ENCODE measurements at places on chromosomes 2 and 18.

DNA sequence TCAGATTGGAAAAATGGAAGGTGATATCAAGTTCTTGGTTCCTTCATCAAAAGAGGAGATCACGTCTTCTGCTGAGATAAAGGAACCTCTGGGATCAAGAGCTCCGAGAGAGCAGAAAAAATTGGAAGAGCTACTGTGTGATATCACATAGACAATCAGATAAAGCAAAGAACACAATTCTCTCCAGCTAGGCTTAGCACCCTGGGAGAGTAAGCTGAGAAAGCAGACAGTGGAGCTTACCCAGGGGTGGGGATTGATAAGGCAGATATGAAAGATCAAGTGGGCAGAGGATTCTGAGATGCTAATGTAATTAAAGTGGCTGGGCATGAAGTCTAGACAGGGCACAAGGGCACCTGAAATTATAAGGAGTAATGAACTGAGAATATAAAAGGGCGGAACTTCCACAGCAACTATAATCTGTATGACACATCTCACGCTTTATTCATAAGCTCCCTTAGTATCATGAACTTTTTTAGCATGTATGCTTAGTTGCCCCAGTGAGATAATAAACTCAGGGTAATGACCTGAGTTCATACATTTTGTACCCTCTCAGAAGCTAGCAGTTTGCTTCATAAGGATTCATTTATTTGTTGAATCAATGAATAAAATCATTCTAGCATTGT is 65.8 kb downstream of the FAM161A start:
- no peak for DNase-seq

- DNase-seq, result no peak
These were observed 168.1 kb upstream of the NCK2 start for GRCh38 chr2:105576440-105577241.

DNA sequence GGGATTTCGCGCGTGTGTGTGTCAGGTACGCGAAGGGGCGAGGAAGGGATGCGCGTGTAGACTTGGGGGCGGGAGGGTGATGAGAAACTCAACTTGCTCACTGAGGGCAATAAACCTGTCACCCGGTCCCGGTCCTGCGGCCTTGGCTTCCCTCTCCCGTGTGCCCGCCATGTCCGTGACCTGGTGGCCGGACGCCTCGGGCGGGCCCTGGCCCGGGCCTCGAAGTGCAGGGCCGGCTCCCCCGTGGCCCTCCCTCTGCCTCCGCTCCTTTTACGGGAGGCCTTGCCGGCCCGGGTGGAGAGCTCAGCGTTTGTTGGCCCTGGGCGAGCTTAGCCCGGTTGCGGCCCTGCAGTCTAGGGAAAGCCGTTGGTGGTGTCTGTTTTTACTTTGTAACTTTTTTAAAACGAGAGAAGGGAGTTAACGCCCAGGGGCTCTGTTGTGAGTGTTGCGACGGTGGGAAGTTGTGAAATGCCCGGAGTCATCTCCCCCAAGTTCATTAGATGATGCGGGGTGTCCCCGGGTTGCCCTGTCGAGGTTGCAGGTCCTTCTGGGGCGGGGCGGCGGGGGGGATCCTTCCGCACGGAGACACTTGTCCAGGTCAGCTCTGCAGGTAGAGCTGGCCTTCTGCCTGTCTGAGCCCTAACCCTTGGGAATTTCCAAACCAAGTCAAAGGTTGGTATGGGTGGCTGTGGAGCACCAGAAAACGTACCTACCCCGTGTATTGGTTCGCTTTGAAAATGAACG is 883 bp downstream of the SMCHD1 start:
- no peak for DNase-seq

DNA sequence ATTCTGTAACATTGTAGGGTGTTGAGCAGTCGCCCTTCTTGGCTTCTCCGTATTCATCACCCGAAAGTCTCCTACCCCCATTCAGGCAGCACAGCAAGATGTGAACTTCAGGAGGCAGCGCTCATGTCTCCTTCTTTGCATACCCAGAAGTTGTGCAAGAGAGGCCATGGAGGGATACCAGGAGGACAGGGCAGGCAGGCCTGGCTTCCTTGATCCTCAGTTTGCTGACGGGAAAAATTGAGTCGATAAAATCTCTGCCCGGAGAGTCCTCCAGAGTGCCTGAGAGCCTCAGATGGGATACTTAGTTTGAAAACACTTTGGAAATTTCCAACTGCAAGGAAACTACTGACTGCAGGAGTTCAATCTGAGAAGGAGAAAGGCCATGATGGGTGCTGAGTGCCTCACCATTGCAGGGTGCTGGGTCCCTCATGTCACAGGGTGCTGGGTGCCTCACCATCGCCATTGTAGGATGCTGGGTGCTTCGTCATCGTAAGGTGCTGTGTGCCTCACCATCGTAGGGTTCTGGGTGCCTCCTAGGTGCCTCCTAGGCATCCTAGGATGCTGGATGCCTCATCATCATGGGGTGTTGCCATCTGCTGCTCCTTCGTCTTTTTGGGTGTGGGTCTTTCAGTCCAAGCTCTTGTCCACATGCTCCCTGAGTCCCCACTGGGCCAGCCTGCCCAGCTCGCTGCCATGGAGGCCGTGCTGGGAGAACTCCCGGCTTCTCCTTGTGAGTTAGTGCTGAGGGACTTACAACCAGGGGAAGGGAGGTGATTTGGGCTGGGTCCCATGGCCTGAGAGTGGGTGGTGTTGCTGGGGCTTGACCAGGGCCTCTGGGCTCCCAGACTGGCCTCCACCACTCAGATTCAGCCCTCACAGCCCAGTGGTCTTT is 162.4 kb downstream of the DDX1 start:
- no peak for DNase-seq

DNA sequence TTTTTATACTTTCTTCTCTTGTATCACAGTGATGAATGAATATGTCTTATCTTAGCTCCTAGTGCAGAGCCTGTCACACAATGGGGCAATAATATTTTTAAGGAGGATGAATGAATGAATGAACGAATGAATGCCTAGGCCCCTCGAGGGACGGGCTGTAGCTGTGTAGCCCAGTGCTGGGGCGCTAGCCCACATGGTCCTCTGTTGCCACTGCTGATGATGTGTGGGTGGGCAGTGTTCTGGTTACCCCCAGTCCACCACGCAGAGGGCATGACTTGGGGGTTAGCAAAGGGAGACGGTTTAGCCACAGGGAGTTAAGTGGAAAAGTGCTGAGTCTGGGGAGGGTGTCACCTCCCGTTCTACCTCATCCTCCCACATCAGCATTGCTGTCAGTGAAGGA is 134.2 kb downstream of the SMAD7 start:
- DNase-seq, result no peak

DNA sequence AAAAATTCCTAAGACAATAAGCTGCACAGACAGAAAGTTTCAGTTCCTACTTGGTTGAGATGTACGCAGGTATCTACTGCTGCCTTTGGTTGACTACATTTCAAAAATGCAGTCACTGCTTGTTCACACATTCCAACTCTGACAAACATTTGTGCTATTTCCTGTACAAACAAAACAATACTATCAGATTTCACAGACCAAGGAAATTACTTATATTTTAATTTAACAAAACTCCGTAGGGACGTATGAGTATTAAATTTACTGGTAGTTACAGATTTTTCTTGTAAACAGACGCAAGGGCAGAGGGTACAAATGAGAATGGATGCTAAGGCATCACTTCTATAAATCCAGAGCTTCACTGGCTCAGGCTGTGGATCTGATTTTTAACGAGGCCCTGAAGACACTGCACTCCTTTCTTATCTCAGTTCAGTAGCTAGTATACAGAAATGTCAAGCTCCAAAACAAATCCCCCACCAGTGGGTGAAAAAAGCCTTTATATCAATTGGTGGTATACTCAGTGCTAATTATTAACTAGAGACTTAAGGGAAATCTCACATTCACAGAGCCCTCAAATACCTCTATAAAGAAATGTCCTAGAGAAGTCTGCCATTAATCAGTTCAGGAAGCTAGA is 31.7 kb upstream of the TTC32 start:
- no peak for DNase-seq

- peak; percentile 85 for DNase-seq
These were observed 45.3 kb downstream of the LRPPRC start for GRCh38 chr2:43950383-43951008.

DNA sequence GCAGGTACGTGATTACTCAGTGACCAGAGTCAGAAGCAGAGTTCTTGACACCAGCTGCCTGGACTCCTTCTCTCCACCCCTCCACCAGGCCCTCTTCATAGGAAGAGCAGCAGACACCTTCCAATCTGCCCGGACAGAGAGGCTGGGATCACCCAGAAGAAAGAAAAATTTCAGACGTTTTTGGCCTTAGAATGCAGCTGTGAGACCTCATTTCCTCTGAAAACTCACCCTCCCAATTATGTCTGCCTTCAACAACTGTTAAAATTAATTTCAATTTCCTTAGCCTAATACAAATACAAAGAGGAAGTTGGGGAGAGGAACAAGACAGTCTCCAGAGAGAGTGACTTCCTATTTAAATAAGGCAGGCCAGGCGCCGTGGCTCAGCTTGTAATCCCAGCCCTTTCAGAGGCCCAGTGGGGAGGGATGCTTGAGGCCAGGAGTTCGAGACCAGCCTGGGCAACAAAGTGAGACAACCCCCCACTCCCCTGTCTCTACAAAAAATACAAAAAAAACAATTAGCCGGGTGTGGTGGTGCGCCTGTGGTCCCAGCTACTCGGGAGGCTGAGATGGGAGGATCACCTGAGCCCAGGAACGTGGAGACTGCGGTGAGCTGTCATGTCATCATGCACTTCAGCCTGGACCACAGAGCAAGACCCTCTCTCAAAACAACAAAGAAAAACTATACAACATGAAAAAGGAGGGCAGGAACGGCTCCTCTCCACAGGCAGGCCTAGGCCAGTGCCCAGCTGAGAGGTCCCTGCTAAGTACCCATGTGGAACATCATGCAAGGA is 1.6 kb downstream of the SLC66A2 start:
- no peak for DNase-seq

- DNase-seq, result no peak
These were observed 28.4 kb downstream of the SCYGR8 start for GRCh38 chr2:227774011-227774624.

DNA sequence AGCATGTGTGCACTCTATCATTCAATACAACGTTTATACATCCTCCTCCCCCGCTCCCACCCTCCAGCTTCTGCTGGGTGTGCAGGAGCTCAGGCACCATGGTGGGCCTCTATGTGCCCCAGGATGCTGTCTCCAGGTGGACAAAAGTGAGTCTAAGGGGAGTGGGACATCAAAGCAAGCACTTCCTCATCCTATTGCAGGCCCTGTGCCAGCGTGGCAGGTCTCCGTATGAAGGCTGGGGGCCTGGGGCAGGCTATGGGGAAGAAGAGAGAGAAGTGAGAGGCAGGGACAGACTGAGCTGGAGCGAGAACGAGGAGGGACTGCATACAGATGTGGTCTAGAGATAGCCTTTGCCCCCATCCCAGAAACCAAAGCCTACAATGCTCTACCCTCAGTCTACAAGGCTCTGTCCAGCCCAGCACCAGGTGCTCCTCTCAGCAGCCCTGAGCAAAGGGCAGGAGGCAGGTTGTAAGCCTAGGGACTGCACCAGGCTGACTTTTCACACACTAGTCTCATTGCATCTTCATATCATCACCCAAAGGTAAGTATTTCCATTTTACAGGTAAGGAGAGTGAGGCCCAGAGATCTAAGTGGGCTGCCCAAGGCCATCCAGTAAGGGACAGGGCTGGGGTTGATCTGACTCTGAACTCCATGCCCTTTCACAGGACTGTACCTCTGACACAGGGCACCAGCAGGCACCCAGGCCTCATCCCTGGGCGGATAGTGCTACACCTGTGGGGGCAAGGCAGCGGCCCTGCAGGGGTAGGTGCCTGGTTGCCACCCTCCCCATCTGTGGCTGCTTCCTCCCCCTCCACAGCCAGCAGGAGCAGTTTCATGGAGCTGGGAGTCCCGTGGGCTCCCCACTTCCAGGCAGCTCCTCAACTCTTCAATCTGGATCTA is 14.0 kb upstream of the ARID5A start:
- no peak for DNase-seq

GRCh38 chr2:28071221-28071620 is 180.7 kb downstream of the BABAM2 start:
- DNase-seq, result no peak

DNA sequence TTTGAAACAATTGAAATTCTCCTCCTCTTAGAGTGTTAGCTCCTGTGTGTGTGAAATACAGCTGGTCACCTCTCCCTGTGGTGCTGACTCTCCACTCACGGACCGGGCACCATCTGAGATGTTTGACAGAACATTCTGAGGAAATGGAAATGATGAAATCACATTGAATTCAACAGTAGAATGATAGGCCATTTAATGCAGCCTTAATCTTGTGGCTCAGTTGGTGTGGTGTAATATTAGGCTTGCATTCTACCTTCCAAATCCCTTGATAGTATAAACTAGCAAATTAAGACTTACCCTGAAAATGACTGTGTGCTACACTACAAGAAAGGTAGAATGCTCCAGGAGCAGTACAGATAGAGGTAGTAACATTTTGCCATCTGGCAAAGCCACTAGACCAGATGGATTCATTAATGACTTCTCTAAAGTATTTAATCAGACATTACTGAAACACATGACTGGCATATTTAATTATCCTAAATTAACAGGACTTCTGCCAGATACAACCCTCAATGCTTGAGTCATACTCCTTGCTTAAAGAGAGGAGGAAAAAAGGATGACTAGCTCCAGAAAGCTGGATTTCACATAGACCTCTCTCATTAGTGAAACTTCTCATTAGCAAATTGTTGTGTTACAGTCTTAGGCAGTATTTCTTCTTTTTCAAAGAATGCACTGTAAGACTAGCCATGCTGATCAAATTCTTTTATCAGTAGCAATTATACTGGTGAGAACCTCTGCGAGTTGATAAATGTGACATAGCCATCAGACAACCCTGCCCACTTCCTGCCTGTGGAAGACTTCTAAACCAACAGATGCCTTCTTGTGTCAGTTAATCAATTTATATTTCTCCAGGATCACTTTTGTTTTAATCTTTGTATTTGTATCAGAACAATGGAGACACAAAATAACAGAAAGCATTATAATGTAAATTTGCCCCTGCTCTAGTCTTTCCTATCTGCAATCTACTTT is 80.6 kb downstream of the EML6 start:
- DNase-seq, result no peak

DNA sequence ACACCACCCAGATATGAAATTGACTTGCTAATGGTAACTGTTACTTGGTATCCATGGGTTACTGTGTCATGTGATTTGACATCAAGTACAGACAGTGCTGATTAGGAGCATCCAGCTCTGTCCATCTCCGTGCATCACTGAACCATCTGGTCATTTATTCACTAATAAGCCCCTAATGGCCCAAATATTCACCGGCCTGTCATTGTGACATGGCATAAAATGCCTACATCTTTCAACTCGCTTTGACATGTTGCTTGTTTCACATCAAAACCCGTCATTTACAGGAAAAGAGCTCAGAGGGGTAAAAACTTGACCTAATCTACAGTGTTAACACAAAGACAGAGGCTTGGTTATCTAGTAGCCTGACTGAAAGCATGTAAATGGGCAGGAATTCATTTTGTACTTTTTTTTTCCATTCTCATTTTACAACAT is 308.9 kb upstream of the ATP5MC3 start:
- DNase-seq, result no peak

Data from hematopoietic multipotent progenitor cell treated with erythropoietin and hydrocortisone succinate and interleukin-3 and kit ligand, for 17 days (in vitro differentiated cells).